Calu3 (cell line): ENCODE measurements at places on chromosomes 13 and 19. TPM values are rescaled to one million over a fixed set of nuclear protein-coding genes. Genes with fewer than 3 reads are reported as not detected.

GRCh38 chr13:73531014-73531413, 472.2 kb downstream of the KLF5 start:
- H3K4me3 ChIP-seq = no peak overlapping the region
- H3K27ac ChIP-seq = no peak overlapping the region
- H3K36me3 ChIP-seq = no peaks in the 10 kb centered on the region
- no peak for DNase-seq

DNA sequence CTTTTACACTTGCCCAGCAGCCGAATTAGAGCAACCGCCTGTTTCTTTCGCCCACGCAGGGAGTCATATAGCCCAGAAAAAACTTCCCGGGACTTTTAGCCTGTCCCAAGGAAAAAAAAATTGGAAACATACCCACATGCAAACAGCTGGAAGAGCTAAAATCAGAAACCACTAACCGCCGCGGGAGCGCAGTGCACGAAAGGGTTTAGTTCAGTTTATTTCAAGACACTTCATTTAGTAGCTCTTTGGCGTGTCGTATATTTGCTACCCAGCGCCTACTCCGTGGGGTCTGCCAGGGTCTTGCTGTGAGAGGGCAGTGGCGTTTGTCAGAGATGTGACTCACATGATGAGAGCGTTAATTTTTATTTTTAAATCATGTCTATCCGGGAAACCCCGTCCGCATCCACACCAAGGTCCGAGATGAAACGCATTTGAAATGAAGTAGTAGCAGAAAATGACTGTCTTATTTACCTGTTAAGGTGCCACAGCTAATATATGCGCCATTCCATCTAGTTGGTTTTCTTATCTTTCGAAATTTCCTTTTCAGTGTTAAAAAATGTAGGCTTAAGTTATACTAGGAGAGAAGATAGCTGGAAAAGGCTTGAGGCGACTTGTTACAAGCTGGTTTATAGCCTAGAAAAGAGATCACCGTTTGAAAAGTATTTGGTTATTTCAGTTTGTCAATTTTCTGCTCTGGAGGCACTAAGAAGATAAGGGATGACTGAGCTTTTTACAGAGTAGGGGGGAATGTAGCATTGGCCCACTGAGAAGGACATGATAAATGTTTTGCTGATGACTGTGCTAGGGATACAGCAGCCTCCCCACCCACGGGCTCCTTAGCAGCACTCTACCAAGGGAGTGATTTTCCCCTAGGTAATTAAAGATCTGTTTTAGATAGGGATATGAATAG, 1.7 kb downstream of the KLF5 start:
- no peaks in the 10 kb centered on the region for H3K27me3 ChIP-seq
- H3K36me3 ChIP-seq = peaks cover 71% of the 10 kb centered on the region
- peak overlapping the region; percentile 87 for H3K4me3 ChIP-seq
- peaks cover 8% of the 10 kb centered on the region for H3K4me1 ChIP-seq
- peak overlapping the region; percentile 70 for H3K27ac ChIP-seq

DNA sequence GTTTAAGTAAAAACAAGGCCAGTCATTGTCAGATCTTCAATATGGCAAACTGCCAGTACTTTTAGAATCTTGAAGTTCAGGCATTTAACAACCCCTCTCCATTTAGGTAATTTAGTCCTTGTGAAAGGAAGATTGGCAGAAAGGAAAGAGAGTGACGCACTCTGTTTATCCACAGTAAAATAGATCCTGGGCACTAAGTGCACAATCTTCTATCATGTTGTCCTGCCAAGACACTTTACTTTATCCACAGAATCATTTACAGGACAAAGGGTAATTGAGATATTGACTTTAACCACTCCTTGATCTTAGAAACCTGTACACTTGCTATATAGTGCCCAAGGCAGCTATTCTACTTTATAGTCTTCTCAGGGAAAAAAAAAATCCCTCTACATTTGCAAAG, 786.4 kb upstream of the SLITRK1 start:
- no peaks in the 10 kb centered on the region for H3K4me1 ChIP-seq
- H3K27me3 ChIP-seq = no peaks in the 10 kb centered on the region
- DNase-seq = no peak

DNA sequence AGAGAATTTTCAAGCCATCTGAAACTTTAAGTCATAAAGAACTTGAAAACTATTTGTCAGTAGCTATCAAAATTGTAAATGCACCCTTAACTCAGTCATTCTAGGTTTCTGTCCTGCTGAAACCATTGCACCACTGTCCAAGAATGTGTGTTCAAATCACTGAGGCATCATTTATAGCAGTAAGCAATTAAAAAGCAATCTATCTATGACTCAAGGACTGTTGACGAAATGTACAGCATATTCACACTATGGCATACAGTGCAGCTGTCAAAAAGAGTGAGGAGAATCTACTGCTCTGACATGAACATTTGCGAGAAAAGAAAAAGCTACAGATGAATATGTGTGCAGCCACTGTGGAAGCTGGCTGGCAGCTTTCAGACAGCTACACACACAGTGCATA, 71.2 kb downstream of the ING1 start:
- H3K27me3 ChIP-seq = peaks cover 12% of the 10 kb centered on the region
- no peak for DNase-seq
- H3K27ac ChIP-seq = no peak overlapping the region
- no peak overlapping the region for H3K4me3 ChIP-seq

DNA sequence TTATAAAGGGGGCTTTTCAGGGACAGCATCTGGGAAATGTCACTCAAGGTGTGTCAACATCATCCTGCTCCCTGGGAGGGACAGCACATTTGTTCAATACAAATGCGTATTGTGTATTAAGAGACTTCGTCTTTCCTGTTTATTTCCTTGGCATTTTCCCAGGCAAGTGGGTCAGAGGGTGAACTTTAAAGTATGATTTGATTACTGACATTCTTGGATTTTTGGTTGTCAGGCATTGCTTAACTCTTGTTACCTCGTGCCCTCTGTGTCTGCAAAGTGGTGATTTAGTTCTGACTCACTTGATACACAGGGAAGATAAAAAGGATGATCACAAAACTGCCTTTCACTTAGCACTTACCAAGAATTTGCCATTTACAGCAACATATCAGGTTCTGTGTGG, 292.7 kb downstream of the SUCLA2 start:
- H3K36me3 ChIP-seq = peaks cover 10% of the 10 kb centered on the region
- H3K4me1 ChIP-seq = peaks cover 27% of the 10 kb centered on the region
- H3K27ac ChIP-seq = peak overlapping the region; percentile 99

GRCh38 chr19:10776900-10777650, 58.9 kb downstream of the TMED1 start:
- H3K27ac ChIP-seq = no peak overlapping the region
- peaks cover 21% of the 10 kb centered on the region for H3K36me3 ChIP-seq
- no peak for DNase-seq
- H3K4me1 ChIP-seq = no peaks in the 10 kb centered on the region

GRCh38 chr19:35717665-35718344, at the start of gene KMT2B:
TSS of gene KMT2B (plus strand) at chr19:35718003. CDS start at chr19:35718019, 16 bp downstream.
- H3K4me3 ChIP-seq = peak within 1 kb of the TSS; percentile 77
- peaks cover 30% of the 10 kb centered on the region for H3K4me1 ChIP-seq
- peaks cover 20% of the 10 kb centered on the region for H3K27me3 ChIP-seq
- DNase-seq = peak; percentile 99
- peaks cover 68% of the 10 kb centered on the region for H3K36me3 ChIP-seq

DNA sequence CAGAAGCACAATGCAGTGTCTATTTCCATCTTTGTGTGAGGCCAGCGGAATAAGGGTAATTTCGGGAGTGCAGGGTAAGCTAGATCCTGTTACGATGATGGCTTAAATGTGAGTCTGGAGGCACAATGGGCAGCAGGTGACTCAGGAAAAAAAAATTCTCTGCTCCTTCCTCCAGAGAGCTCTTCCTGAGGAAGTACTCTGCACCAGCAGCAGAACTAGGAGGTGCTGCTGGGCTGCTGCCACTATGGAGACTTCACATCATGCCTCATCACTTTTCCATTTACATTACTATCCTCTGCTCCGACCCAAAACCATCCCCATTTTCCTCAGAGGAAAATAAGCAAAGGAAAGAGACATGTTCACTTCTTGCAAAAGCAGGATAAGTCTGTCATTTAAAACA, 282.0 kb downstream of the DNAJC15 start:
- H3K4me1 ChIP-seq = no peaks in the 10 kb centered on the region
- H3K27me3 ChIP-seq = no peaks in the 10 kb centered on the region
- H3K27ac ChIP-seq = no peak overlapping the region
- no peak overlapping the region for H3K4me3 ChIP-seq
- no peaks in the 10 kb centered on the region for H3K36me3 ChIP-seq

DNA sequence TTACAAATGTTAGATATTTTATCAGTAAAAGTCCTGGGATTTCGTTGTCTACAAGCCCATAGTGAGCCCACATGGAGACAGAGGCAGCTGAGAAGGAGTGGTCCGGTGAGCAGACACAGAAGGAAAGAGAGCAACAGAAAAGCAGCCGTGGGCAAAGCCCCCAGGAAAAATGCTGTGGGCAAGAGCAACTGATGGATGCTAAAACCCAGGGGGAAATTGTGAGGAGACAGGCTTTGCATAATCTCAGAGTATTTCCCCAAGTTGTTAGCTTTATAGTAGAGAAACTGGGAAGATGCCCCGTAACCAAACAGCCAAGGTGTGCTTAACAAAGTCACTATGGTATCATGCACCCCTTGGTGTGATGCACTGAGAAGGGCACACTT, 35.1 kb downstream of the GJA3 start:
- peaks cover 20% of the 10 kb centered on the region for H3K36me3 ChIP-seq
- H3K27ac ChIP-seq = no peak overlapping the region
- H3K4me1 ChIP-seq = peaks cover 23% of the 10 kb centered on the region
- no peak for DNase-seq

GRCh38 chr19:58544591-58545285, 874 bp downstream of the TRIM28 start:
- DNase-seq = peak; percentile 88
- H3K4me3 ChIP-seq = peak overlapping the region; percentile 96
- peaks cover 64% of the 10 kb centered on the region for H3K36me3 ChIP-seq
- peaks cover 37% of the 10 kb centered on the region for H3K27me3 ChIP-seq

GRCh38 chr19:17215127-17215971, at the start of gene USE1:
TSS of gene USE1 (plus strand) at chr19:17215357. CDS start at chr19:17215406, 49 bp downstream.
- H3K27ac ChIP-seq = peak within 1 kb of the TSS; percentile 73
- H3K4me1 ChIP-seq = no peaks in the 10 kb centered on the region
- peaks cover 35% of the 10 kb centered on the region for H3K36me3 ChIP-seq
- peak; percentile 76 for DNase-seq
- H3K4me3 ChIP-seq = peak within 1 kb of the TSS; percentile 74

The S1PR5 gene
- total RNA-seq = not detected in 2 replicates

GRCh38 chr19:17687857-17688784, at the start of gene UNC13A:
TSS of gene UNC13A (minus strand) at chr19:17688354. CDS start at chr19:17688199, 155 bp downstream.
- H3K27me3 ChIP-seq = peaks cover 67% of the 10 kb centered on the region
- H3K36me3 ChIP-seq = no peaks in the 10 kb centered on the region
- H3K4me3 ChIP-seq = peak within 1 kb of the TSS; percentile 20

The CFAP97D2 gene
- not detected in 2 replicates for total RNA-seq

- no peak overlapping the region for H3K27ac ChIP-seq
- H3K27me3 ChIP-seq = peaks cover 88% of the 10 kb centered on the region
- H3K36me3 ChIP-seq = no peaks in the 10 kb centered on the region
- peak; percentile 63 for DNase-seq
- no peak overlapping the region for H3K4me3 ChIP-seq
Observed at GRCh38 chr19:32287811-32288227, 57.6 kb upstream of the ZNF507 start.

- H3K36me3 ChIP-seq = no peaks in the 10 kb centered on the region
- no peak overlapping the region for H3K27ac ChIP-seq
- peaks cover 3% of the 10 kb centered on the region for H3K27me3 ChIP-seq
- no peak for DNase-seq
- no peak overlapping the region for H3K4me3 ChIP-seq
Observed at GRCh38 chr13:78239714-78240113, 321.1 kb upstream of the EDNRB start.

DNA sequence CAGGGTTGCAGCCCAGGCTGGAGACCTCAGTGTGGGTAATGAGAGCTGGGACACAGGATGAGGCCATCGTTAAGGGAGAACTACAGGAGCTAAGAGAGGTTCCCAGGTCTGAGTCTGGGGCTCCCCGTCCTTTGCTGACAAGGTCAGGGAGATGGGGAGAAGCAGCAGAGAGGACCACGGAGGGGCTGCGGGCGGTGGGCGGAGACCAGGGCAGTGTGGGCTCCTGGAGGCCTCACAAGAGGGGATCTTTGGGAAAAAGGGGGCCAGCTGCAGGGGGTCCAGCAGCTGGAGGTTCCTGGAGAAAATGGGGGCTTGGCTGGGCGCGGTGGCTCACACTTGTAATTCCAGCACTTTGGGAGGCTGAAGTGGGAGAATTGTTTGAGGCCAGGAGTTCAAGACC, 16.0 kb downstream of the RFX1 start:
- no peak overlapping the region for H3K4me3 ChIP-seq
- no peak overlapping the region for H3K27ac ChIP-seq
- no peak for DNase-seq
- no peaks in the 10 kb centered on the region for H3K4me1 ChIP-seq

DNA sequence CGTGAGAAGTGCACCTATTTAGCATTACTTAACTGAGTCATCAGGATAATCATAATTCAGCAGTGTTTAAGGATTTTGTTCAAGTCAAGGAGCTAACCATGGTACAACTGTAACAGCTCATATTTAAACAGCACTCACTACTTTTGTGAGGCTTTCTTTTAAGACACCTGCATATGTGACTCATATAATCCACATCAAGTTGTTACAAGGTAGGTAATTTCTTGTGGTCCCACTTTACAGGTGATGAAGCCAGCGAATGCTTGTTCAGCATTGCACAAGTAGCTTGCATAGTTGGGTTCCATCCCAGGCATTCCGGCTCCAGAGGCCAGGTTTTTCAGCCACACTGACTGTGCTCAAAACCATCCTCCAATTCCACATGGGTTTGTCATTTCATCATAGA, 569.2 kb downstream of the MYO16 start:
- H3K4me3 ChIP-seq = no peak overlapping the region
- no peak for DNase-seq
